ENCODE measurements at places on chromosomes 12 and 14.

- no peak for DNase-seq
Observed at GRCh38 chr12:84874825-84875139, 37.8 kb downstream of the SLC6A15 start.

DNA sequence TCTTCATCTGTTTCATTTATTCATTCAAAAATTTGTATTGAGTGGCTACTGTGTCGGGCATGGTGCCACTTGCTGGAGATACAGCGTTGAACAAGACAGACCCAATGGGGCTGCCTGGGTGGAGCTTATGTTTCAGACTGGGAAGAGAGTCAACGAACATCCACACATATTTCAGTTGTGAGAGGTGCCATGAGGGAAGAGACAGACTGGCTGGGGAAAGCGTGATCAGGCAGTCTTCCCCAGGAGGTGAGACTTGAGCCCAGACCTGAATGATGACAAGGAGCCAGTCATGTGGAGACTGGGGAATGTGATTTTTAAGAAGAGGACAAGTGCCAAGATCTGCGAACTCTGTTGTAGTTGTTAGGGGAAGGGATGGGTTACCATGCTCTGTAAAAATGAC lies 12.2 kb downstream of the BICD1 start:
- no peak for DNase-seq

DNA sequence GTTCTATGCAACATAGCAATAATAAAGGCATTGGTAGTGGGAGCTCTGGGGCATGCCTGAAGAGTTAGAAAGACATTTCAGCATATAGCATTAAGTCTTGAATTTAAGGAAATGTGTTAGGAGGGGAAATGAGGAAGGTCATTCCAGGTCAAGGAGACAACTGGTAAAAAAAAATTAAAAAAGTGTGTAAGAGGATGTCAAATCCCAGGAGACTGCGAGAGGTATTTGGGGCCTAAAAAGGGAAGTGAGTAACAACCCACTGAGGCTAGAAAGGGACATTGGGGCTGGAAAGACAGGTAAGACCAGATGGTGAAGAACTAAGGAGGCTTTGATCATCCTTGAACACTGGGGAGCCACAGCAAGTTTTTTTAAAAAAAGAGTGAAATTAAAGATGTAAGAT lies 152.9 kb downstream of the SLC25A21 start:
- no peak for DNase-seq

- no peak for DNase-seq
Observed at GRCh38 chr12:62760779-62761178, 174.2 kb downstream of the PPM1H start.

GRCh38 chr12:53279283-53279869 lies 11.3 kb downstream of the ESPL1 start:
- no peak for DNase-seq

DNA sequence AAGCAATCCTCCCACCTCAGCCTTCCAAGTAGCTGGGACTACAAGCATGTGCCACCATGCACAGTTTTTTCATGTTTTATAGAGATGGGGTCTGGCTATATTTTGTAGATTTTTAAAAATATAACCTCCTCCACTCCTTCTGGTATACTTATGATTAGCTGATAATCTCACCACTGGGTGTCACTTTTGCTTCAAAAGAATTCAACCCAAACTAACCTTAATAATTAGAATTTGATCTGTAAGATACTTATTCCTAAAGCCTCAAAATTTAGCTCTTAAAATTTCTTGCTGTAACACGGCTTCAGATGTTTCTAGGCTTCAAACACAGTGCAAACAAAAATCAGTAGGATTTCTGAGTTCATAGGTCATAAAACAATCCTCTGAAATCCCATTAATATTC lies 130.3 kb downstream of the CEP83 start:
- DNase-seq, result no peak

DNA sequence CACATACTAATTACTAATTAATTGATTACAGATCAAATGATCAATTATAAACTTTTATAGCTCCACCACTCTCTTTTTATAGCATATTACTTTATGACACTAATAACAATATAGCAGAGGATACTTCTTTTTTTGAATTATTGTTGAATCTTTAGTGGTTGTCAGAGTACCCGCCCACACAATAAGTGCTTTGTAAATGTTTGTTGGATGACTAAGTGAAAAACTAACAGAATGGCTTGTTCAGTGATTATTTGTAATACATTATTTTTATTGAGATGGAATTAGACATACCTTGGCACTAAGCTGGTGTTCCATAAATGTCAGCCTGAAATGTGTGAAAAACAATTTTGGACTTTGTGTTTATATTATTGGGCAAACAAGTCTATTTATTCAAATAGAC lies 670.5 kb upstream of the ATXN7L3B start:
- no peak for DNase-seq

GRCh38 chr14:20719777-20720176 lies 25.9 kb upstream of the EDDM3A start:
- DNase-seq, result no peak

DNA sequence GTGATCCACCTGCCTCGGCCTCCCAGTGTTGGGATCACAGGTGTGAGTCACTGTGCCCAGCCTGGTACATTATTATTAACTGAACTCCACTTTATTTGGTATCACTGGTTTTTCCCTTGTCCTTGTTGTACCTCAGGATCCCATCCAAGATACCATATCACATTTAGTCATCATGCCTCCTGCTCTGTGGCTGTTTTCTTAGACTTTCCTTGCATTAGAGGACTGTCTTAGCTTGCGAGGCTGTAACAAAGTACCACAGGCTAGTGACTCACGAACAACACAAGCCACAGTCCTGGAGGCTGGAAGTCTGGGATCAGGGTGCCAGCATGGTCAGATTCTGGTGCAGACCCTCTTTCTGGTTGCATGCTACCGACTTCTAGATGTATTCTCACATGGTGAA lies 12.2 kb downstream of the KLC1 start:
- DNase-seq, result no peak

DNA sequence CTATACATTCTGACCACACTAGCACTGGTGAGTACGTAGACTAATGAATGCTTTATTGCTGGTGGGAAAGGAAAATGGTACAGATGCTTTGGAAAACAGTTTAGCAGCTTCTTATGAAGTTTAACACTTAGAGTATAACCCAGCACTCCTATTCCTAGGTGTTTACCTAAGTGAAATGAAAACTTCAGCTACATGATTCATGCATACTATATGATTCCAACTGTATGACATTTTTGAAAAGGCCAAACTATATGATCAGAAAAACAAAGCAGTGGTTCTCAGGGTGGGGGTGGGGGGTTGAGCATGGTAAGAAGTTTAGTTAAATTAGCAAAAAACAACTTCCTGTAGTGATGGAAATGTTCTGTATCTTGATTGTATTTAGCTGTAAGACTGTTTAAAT lies 22.1 kb upstream of the ARID4A start:
- no peak for DNase-seq
